ENCODE measurements at places on chromosomes 4 and X.

GRCh38 chr4:3223956-3224748, 24.8 kb upstream of the MSANTD1 start:
- DNase-seq: no peak

GRCh38 chrX:84634201-84634782, 132.0 kb upstream of the HDX start:
- no peak for DNase-seq

DNA sequence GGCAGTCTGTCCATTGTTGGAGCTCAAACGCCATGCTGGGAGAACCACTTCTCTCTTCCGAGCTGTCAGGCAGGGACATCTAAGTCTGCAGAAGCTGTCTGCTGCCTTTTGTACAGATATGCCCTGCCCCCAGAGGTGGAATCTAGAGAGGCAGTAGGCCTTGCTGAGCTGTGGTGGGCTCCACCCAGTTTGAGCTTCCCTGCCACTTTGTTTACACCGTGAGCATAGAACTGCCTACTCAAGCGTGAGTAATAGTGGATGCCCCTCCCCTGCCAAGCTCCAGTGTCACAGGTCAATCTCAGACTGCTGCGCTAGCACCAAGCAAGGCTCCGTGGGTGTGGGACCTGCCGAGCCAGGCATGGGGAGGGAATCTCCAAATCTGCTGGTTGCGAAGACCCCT, 145.7 kb downstream of the VSIG4 start:
- DNase-seq: no peak

DNA sequence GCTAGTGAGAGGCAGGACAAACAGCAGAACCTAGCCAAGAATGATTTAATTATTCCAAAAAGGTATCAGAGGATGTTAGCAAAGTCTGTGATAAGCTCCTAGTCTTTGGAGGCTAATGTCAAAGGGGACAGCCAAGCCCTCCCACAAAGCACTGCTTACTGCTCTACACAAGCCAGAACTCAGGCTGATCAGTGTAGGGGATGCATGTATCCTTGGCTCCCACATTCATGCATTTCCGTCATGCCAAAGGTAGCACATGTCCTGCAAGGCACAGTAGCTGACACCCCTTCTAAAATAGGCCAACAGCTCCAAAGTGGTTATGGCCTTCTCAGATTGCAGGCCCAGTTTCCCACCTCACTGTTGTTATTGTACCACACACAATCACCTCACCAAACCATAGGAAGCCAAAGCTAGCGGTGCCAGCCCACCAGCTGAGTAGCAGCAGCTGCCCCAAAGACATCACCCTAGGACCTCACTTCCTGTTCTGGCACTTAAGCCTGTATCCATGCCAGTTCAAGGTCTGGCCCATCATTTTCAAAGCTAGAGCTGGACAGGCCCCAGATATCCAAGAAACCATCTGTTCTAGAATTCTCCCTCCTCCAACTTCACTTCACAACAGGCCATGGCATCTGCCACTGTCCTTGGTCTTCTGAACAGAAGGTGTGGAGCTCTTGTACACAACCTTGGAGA, 40.9 kb downstream of the TSPAN5 start:
- no peak for DNase-seq

DNA sequence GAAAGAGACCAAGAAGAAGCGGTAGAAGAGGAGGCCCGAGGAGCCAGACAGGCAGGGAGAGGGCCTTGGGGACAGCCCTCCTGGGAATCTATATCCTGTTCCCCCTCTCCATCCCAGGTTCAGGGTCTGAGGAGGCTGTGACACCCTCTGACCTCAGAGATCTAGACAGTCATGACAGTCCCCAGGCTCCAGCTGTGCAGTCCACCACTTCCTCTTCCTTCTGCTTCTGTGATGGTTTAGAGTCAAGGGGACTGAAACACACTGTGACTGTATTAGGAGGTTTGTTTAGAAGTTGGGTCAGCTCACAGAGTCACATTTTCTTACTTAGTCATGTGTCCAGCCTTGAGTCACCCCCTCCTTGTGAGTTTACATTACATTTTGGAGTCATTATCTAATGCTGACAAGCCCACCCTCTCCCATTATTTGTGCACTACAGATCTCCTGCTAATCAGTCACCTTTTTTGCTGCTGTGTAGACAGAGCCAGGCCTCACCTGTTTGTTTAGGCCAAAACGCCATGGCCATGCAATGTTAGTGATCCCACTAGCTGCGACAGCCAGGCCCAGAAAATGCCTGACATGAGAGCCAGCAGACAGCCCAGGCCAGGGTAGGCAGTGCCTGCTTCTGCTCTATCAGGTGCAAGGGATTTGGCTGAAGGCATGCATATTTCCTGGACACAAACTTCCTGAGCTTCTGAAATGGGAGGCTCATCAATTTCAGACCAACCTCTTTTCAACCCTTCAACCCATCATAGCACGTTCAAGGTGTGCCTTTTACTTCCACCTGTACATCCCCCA, 26.0 kb downstream of the MANBA start:
- no peak for DNase-seq

DNA sequence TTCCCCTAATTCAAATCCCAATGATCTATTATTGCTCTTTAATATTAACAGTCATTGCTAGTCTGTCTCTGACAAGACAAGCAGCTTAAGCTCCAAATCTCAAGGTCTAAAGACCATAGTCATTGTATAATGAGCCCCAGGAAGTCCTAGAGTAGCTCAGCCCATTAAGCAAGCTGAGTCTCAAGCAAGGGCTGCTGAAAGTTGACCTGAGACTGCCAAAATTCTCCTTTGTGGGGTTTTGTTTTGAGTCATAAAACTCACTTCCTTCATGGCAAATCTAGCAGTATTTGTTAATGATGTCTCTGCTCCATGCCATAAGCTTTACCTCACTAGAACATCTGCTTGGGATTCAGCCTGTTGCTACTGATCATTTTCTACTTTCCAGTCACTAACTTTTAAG, 313.2 kb downstream of the ANTXR2 start:
- no peak for DNase-seq

GRCh38 chr4:5954056-5954760, 61.3 kb upstream of the CRMP1 start:
- DNase-seq: no peak

GRCh38 chr4:76256032-76256431, 4.5 kb downstream of the FAM47E start:
- DNase-seq: no peak

GRCh38 chrX:48761674-48762471, at the start of gene GLOD5:
Gene GLOD5, plus strand, starts transcription at chrX:48761747. Its CDS starts 44 bp downstream, at chrX:48761791.
- DNase-seq: no peak

DNA sequence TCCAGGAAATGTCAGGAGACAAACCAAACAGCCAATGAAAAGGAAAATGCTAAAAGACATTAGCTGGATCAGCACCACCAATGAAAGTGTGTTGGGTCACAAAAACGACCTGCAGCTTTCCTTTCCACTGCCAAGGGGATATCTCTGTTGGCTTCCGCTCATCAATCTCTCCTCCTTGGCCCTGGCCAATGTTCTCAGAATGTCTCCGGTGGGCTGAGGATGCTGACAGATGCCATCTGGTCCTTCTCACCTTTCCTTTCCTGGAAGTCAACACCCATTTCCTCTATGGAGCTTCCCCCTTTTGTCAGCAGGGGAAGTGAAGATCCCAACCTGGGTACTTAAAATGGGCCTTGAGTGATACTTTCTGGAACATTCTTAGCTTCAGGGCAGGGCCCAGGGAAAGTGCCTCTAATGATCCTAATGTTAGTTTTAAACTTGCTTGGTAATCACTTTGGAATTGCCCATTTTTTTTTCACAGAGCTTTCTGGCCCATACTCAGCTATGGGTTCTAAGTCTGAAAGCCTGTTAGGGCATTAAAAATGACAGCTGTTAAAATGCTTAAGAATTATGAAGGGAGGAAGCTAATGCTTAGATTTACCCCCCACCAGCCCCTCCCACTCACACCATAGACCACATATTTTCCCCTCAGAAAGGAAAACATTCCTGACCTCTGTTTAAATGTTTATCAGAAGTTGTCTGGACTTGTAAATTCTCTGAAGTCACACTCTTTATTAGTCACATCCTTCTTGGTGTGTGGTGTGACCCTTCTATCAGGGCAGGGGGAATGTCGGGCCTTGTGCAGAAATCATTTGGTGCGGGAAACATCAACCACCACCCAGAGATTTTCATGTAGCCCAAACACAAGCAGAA, 29.2 kb downstream of the IGFBP7 start:
- DNase-seq: no peak

DNA sequence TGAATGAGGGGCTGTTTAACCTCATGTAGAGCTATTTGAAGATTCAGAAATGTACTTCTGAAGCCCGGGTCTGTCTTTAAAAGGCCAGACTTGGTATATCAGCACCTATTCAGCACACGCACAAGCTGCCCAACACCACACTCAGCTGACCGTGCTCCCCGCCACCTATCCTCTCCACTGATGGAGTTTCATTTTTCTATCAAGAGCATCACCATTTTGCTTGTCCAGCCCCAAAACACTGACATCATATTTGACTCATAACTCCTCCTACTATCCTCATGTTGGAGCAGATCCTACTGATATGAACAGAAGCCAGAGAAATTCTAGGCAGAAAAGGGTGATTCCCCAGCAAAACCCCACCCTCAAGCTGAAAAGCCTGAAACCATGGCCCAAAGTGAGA, 100.3 kb downstream of the SORBS2 start:
- no peak for DNase-seq

DNA sequence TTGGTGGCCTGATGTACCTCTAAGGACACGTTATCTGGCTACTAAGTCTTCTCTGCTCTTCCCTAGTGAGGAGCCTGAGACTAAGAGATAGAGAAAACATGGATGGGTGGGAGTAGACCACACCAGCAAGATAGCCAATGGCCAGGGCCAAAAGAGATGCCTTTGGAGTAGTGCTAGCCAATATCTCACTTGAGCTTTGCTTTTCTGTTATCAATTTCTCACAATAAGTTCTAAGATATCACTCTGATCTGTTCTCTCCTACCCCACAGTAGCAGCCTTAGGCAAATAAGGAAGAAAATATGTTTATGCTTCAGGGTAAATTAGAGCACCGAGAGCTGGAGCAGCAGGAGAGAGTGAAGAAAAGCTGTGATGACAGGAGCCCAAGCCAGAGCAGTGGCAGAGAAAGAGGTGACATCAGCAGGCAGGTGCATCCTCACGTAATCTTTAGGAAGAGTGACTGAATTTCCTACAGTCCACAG, 343.9 kb upstream of the NOCT start:
- DNase-seq: no peak

- DNase-seq: no peak
Measured at GRCh38 chr4:83149865-83150652, 35.5 kb upstream of the PLAC8 start.

GRCh38 chrX:1754077-1754476, 139.2 kb downstream of the ASMT start:
- DNase-seq: no peak

DNA sequence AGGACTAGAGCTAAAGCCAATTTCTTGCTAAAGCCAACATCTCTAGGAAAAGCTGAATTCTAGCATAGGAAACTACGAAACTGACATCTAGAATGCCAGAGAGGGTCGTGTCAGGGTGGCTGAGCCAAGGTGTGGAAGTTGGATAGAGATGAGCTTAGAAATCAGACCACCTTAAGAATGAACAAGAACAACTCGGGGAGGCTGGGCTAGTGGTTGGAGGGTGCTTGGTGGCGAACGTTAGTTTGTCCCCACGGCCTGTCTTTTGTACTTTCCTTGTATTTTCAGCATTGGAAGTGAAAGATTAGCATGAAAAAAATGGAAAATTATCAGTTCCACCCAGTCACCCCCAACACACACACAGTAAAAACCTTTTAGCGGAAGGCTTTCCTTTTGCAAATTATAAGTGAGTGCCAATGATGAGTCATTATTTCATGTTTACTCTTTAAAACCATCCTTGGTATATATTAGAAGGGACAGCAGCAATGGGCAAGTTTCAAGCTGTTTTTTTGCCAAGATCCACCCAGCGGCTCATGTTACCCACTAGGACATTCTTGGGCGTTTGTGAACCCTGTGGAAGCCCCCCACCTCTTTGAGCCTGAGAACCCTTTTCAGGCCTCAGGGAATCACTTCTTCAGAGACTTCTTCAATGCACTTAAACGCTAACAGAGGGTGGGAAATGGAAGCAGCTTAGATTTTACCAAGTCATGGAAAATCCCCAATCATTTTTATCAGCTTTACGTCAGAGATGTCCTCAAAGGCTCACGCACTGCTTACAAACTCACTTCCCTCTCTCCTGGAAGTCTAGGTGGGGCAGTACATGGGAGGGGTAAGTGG, 4.9 kb upstream of the PPEF1 start:
- no peak for DNase-seq

GRCh38 chr4:680551-680927, 6.2 kb downstream of the MYL5 start:
- no peak for DNase-seq

DNA sequence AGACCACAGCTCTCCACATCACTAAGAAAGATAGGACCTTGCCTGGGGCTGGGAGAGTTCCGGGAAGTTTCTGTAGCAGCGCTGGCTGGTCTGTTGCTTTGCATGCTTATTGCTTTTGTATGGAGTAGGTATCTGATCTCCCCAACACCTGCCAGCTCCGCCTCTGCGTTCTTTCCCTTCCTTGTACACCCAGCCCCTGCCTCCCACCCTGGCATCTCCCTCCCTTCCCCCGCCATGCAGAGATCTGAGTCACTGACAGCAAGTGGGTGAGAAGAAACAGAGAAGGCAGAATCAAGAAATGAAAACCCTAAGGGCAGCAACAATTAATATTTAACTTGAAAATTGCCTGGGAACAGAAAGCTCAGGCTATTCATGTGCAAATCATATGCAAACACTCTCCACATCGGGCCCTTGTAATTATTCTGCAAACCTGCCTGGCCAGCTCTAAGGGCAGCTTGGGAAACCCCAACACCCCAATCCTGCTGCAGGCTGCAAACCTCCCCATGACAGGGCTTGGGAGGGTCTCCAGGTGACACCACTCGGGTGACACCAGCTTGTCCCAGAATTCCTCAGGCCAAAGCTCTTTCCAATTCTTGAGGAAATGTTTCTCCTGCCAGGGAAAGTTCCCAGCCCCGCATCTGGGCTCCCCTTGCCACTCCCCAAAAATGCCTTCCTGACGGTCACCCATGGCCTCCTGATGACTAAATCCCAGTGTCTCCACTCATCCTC, 257.2 kb downstream of the FBXW7 start:
- DNase-seq: no peak

DNA sequence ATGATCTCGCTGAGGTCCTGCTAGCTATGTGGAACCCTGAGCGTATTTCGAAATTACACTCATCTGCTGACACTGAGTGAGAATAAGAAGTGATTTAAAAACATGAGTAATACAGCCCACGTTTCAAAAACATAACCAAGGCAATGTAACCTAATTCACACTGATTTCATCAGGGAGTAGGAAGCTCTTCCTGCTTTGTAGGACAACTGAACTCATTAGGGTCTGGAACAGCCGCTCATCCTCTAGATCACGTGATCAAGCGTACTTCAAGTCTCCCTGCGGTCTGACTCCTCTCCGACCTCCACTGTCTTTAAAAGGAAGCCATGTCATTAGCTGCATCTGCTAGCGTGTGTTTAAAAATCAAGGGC, 138.0 kb downstream of the NSUN7 start:
- DNase-seq: no peak

- DNase-seq: no peak
Measured at GRCh38 chr4:39235696-39236095, 53.4 kb downstream of the WDR19 start.

- no peak for DNase-seq
Measured at GRCh38 chr4:113031212-113031611, 18.2 kb upstream of the ANK2 start.

Measured in activated T-helper 1 cell treated with anti-CD3 and anti-CD28 coated beads, Interleukin-2, amount 50 U/mL, for 16 hours (primary cell).